ENCODE measurements at places on chromosomes 5 and 9. TPM values are rescaled to one million over a fixed set of nuclear protein-coding genes. Genes with fewer than 3 reads are reported as not detected.

ZNF366 gene
- polyA plus RNA-seq, result 3.1 TPM

- peak; percentile 13 for DNase-seq
Measured at GRCh38 chr9:114283551-114284111, 39.3 kb upstream of the ORM1 start.

GRCh38 chr9:136807281-136808074 lies at the start of gene RABL6:
Gene RABL6, plus strand, starts transcription at chr9:136807948. Its CDS starts 249 bp downstream, at chr9:136808197.
- peak; percentile 76 for DNase-seq

DNA sequence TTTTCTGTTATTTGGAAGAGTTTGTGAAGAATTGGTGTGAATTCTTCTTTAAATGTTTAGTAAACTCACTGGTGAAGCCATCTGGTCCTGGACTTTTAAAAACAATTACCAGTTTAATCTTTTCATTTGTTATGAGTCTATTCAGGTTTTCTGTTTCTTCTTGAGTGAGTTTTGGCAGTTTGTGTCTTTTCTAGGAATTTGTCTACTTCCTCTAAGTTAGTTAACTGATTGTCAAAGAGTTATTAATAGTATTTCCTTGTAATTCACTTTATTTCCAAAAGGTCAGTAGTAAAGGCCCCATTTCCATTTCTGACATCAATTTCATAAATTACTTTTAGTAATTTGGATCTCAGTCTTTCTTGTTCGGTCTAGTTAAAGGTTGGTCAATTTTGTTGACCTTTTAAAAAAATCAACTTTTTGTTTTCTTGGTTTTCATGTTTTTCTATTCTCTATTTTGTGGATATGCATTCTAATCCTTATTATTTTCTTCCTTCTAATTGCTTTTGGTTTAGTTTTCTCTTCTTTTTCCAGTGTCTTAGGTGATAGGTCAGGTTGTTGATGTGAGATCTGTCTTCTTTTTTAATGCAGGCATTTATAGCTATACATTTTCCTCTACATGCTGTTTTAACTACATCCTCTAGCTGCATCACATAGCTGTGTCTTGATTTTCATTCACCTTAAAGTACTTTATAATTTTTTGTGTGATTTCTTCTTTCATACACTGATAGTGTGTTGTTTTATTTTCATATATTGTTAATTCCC lies 7.3 kb upstream of the SMIM3 start:
- DNase-seq, result no peak

DNA sequence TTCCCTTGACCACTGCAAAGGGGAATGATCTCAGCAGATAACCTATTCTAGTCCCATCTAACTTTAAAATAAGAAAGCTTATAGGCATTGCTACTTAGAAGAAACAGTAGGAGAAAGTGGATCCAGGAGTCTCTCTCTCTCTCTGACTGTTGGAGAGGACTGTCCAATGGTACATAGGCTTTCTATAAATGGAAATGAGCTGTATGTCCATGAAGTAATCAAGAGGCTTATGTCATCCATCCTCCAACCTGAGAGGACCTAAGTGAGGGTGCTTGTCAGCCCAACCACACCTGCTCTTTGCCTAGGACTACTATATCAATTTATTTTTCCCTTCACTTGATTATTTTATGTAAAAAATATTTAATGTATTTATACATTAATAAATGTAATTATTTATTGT lies 172.3 kb downstream of the PAPPA start:
- no peak for DNase-seq

DNA sequence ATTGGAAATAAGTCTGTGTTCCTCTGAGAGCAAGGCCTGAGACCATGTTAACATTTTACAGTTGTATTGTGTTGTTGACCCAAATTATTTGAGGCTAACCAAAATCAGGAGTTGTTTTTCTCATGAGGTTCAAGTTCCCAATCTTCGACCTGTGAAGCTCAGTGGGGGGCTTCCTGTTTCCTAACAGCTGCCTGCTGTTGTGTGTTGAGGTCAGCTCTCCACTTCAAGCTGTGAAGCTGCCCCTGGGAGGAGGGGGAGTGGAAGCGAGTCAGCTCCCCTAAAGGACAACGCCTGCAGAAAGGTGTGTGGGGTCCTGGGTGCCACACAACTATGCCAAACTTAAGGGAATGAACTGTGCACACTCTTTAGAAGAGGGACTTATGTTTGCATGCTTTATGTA lies 295.5 kb downstream of the IRX1 start:
- DNase-seq, result no peak
